Testis (tissue), 5 donors: ENCODE measurements at places on chromosomes 3 and 15. TPM values are rescaled to one million over a fixed set of nuclear protein-coding genes. Genes with fewer than 3 reads are reported as not detected.

DNA sequence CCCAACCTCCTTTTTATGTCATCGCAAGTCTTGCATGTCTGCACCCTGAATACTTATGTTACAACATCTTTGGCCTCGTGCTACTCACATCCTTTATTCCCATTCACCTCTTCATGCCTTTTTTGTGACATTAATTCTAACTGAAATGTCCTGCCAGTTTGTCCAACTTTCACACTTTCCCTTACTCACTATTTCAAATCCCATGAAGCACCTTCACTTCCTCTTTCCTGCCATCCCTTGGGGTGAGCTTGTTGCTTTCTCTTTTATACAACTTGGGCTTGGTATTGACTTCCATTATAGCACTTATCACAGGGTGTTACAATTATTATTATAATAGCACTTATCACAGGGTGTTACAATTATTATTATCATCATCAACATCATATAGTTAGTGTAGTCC, 496.3 kb downstream of the NLGN1 start:
- no peak overlapping the region for H3K27ac ChIP-seq
- H3K4me3 ChIP-seq: no peak overlapping the region
- no peaks in the 10 kb centered on the region for H3K4me1 ChIP-seq

DNA sequence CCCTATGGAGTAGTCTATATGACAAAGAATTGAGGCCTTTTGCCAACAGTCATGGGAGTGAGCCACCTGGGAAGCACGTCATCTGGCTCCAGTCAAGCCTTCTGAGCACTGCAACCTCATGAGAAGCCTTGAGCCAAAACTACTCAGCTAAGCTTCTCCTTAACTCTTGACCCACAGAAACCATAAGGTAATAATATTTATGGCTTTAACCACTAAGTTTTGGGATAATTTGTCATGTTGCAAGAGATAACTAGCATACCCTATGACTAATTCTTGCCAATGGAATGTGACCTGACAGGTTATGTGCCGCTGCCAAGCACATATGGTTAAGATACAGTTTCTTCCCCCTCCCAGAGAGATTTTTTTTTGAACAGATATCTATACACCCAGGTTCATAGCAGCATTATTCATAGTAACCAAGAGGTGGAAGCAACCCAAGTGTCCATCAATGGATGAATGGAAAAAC, 11.8 kb upstream of the SLC6A11 start:
- no peaks in the 10 kb centered on the region for H3K27me3 ChIP-seq
- no peak for DNase-seq
- H3K36me3 ChIP-seq: no peaks in the 10 kb centered on the region
- no peak overlapping the region for H3K27ac ChIP-seq
- H3K4me3 ChIP-seq: no peak overlapping the region
- no peaks in the 10 kb centered on the region for H3K4me1 ChIP-seq

GRCh38 chr3:186461141-186461540, 83.0 kb downstream of the CRYGS start:
- no peaks in the 10 kb centered on the region for H3K36me3 ChIP-seq
- H3K27ac ChIP-seq: no peak overlapping the region
- H3K4me1 ChIP-seq: no peaks in the 10 kb centered on the region
- no peaks in the 10 kb centered on the region for H3K27me3 ChIP-seq
- no peak overlapping the region for H3K4me3 ChIP-seq
- no peak for DNase-seq

- no peak overlapping the region for H3K27ac ChIP-seq
- no peaks in the 10 kb centered on the region for H3K27me3 ChIP-seq
- no peak for DNase-seq
- H3K4me3 ChIP-seq: no peak overlapping the region
Measured at GRCh38 chr3:144364737-144365136, 393.1 kb downstream of the DIPK2A start.

- no peak overlapping the region for H3K4me3 ChIP-seq
- no peak for DNase-seq
- no peaks in the 10 kb centered on the region for H3K36me3 ChIP-seq
- no peak overlapping the region for H3K27ac ChIP-seq
Measured at GRCh38 chr3:128274837-128275236, 121.6 kb downstream of the EEFSEC start.

DNA sequence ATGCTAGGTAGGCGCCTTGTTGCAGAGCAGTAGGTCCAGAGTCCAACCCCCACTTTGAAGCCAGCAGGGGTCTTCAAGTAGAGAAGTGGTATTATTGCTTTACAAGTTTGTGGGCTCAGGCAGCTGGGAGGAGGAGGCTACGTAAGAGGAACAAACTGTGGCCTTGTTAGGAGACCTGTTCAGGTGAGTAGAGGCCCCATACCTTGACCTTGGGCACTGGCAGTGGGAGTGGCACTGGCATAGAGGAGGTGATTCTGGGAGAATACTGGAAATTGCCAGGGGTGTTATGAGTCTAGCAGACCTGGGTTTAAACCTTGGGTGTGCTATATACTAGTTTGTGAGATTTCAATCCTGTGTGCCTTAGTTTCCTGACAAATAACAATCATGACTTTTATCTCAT, 34.6 kb upstream of the SCAANT1 start:
- H3K4me1 ChIP-seq: peaks cover 4% of the 10 kb centered on the region
- no peak overlapping the region for H3K4me3 ChIP-seq
- no peak overlapping the region for H3K27ac ChIP-seq
- H3K27me3 ChIP-seq: no peaks in the 10 kb centered on the region

- H3K27me3 ChIP-seq: no peaks in the 10 kb centered on the region
- no peak overlapping the region for H3K27ac ChIP-seq
- no peak overlapping the region for H3K4me3 ChIP-seq
- no peak for DNase-seq
Measured at GRCh38 chr3:119194237-119195150, 21.1 kb downstream of the UPK1B start.

DNA sequence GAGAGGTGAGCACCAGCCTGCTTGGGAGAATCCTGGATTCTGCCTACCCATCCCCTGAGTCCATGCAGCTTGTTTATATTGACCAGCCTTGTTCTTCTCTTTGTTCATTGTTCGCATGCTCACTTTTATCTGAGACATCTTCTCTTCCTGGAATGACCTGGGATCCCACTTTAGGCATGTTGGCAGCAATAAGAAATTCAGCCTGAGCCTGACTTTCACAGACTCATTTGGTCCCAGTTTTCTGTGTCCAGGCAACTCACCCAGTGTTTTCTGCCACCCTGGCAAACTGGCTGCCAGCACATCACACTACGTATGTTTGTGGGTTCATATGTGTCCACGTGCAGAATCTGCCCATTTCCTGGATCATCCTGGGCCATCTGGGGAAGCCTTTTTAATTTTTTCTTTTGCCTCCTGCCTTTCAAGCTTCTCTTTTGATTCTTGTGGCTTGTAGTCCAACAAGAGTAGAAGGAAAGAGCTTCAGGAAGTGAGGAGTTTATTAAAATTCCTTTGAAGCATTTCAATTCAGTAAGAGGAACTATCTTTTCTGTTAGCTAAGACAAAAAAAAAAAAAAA, 199.9 kb downstream of the FNDC3B start:
- no peak overlapping the region for H3K27ac ChIP-seq
- no peaks in the 10 kb centered on the region for H3K36me3 ChIP-seq
- no peak overlapping the region for H3K4me3 ChIP-seq
- DNase-seq: no peak
- no peaks in the 10 kb centered on the region for H3K27me3 ChIP-seq

GRCh38 chr3:143727391-143727790, 120.9 kb downstream of the SLC9A9 start:
- H3K36me3 ChIP-seq: no peaks in the 10 kb centered on the region
- no peak overlapping the region for H3K4me3 ChIP-seq
- no peaks in the 10 kb centered on the region for H3K27me3 ChIP-seq
- no peaks in the 10 kb centered on the region for H3K4me1 ChIP-seq
- no peak overlapping the region for H3K27ac ChIP-seq
- no peak for DNase-seq

The RHCG gene
- 1.4 TPM for total RNA-seq

DNA sequence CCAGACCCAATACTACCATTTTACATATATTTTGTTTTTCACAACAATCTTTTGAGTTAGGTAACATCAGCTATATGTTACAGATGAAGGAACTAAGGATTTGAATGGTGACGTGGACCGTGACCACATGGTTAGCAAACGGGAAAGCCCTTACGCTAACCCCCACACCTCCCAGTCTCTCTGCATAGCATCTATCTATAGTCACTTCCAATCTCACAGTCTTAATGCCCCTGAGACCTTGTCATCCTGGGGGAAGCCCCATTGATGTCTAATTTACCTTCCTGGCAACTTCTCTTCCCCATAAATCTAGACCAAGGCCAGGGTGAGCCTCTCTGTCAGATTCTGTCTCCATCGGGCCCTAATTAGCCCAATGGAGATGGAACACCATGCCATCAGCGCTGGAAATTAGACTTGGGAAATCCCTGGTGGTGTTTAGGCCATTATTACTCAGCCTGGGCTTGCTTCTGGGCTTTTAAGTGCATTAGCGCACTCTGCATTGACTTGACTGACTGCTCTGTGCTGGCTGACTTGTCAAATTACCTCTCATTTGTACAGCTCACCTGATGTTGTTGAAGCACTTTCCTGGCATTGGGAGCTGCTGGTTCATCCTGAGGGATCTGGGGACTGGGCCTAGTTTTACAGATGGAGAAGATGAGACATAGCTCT, 34.0 kb upstream of the SH3GL3 start:
- no peaks in the 10 kb centered on the region for H3K36me3 ChIP-seq
- no peaks in the 10 kb centered on the region for H3K27me3 ChIP-seq
- no peak overlapping the region for H3K4me3 ChIP-seq
